ENCODE measurements at places on chromosomes 3 and 15.

- DNase-seq = no peak
Measured at GRCh38 chr15:67397139-67397538, 123.8 kb upstream of the C15orf61 start.

GRCh38 chr15:101371081-101371480 is 76.0 kb upstream of the SNRPA1 start:
- DNase-seq = no peak

- DNase-seq = no peak
Measured at GRCh38 chr3:468172-468571, 271.6 kb downstream of the CHL1 start.

- no peak for DNase-seq
Measured at GRCh38 chr3:189146848-189147247, 24.9 kb upstream of the TPRG1 start.

DNA sequence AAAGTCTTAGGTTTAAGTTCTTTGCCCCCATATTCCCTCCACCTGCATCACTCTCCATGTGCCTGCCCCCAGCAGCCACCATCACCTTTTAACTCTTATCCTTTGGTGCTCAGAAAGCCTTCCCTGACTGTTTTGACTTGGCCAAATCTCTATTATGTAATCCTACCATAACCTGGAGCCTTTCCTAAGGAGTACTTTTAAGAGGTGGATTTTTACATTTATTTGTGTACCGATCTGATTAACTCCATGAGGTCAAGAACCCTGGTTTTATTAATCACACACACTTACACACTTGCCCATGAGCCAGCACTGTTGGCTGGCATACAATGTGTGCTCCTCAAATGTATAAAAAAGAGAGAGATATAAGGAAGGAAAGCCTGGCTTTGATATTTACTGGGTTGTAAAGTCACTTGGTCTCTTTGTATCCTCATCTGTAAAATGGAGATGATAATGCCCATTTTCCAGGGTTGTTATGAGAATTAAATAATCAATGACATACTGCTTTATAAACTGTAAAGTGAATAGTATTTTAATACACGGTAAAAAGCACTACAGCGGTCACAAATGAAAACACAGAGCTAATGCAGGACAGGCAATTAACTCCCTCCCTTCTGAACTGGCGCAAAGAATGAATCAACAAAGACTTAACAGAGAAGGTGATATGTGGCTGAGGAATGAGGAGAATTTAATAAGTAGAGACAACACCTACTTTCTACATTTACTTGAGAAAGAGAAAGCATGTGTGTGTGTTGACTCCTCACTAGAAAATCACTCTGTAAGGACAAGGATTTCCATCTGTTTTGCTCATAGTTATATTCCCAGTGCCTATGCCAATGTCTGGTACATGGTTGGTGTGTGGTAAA is 45.4 kb downstream of the ATP13A4 start:
- no peak for DNase-seq

DNA sequence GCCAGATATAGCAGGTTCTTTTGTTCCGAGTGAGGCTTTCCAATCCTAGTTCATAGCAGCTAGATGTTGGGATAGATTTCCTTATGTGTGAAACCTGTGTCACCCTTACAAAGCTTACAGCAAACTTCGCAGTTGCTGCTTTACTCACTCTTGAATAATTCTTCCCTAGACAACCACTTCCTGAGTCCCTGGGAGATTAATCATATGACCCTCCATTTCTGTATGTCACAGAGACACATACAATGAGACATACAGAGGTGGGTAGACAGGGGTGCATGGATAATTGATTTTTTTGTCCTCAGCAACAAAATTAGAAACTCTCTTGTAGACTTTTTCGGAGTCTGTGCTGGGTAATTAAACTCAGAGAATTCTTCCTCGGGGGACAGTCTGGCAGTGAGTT is 163.2 kb downstream of the NSUN3 start:
- no peak for DNase-seq

DNA sequence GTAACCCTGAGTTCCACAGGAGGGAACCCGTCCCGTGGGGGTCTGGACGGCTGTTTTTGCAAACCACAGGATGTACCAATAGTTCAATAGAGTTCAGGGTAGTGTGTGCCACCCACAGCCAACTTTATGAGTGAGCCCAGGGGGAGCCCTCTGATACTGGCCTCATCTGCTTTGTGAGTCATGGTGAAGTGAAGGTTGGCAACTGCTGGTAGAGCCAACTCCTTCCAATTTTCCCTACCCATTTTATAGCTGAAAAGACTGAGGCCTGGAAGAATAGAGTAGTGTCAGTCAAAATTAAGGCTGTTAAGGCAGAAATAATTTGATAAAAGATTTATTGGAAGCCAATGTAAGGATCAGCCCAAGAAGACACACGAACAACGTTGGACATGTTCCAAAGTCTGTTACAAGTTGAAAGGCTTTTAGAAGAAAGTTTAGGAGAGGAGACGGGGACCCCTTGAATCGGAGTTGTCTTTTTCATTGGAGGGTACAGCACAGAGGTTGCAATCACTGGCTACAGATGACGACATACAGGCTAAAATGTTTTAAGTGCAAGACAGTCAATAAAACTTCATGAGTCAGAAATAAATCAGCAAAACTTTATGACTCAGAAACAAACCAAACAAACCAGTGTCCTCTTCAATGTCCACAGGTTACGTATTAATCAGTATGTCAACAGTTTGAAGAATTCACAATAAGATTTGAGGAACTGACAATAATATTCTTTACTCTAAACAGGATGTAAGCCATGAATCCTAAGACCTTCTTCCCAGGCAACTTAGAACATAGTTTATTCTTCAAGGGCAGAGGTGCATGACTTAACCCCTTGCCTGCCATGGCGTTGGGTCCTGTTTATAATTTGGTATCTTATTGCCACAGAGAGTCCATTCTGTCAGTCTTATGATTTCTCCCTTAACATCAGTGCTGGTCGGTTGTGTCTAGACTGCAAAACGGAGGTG is 62.9 kb upstream of the NR2E3 start:
- DNase-seq = no peak

Measured in stimulated activated CD8-positive, alpha-beta memory T cell treated with anti-CD3 and anti-CD28 coated beads, Interleukin-4, amount 100 ng/mL, for 4 hours (primary cell).